ENCODE measurements at places on chromosomes 16 and 17. TPM values are rescaled to one million over a fixed set of nuclear protein-coding genes. Genes with fewer than 3 reads are reported as not detected.
A peak's percentile ranks its signal among the peaks of the same experiment; 100 is the strongest.

The HES7 gene
- 0.53 TPM for total RNA-seq

The TLCD2 gene
- 0.19 TPM for total RNA-seq

GRCh38 chr17:8140065-8141029 lies 11.9 kb downstream of the PER1 start:
- DNase-seq, result no peak

GRCh38 chr16:89909777-89910716 lies 8.6 kb upstream of the MC1R start:
- peak; percentile 72 for DNase-seq

DNA sequence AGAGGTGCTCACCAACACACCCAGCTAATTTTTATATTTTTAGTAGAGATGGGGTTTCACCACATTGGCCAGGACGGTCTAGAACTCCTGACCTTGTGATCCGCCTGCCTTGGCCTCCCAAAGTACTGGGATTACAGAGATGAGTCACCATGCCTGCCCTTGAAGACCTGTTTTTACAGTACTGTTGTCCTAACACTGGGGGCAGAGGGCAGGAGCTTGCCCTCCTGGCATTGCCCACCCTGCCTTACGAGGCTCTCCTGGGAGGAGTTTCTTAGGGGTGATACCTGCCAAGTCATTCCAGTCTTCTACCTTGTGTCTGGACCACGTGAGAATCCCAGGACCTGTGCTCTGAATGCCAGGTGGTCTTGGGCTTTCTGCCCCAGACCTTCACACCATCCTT lies 2.7 kb downstream of the ASPSCR1 start:
- no peak for DNase-seq

- DNase-seq, result peak; percentile 19
Observed at GRCh38 chr16:66905633-66906539, 12.8 kb downstream of the CDH16 start.

Measured in CD4-positive, alpha-beta T cell (primary cell).